Naive B cell (primary cell): ENCODE measurements at places on chromosomes 2 and 18. TPM values are rescaled to one million over a fixed set of nuclear protein-coding genes. Genes with fewer than 3 reads are reported as not detected.

Gene GAD1
- polyA plus RNA-seq, result not detected

Gene TMEM247
- not detected for polyA plus RNA-seq

Gene MC2R
- polyA plus RNA-seq, result not detected

Gene POU3F3
- not detected for polyA plus RNA-seq

Gene PRADC1
- 10.0 TPM for polyA plus RNA-seq

Gene ADD2
- polyA plus RNA-seq, result 1.9 TPM

Gene TRIM43
- polyA plus RNA-seq, result not detected

Gene ALKAL2
- not detected for polyA plus RNA-seq

Gene CMPK2
- 1.1 TPM for polyA plus RNA-seq

Gene DOK1
- polyA plus RNA-seq, result 31.7 TPM

Gene SERPINB13
- polyA plus RNA-seq, result not detected

Gene ASAP2
- not detected for polyA plus RNA-seq

Gene OR6B2
- not detected for polyA plus RNA-seq

Gene AQP12A
- polyA plus RNA-seq, result not detected

Gene DPYSL5
- not detected for polyA plus RNA-seq

Gene RPE
- polyA plus RNA-seq, result 21.1 TPM

Gene UPP2
- polyA plus RNA-seq, result not detected

Gene ATP9B
- 14.7 TPM for polyA plus RNA-seq

Gene SERPINB10
- not detected for polyA plus RNA-seq

Gene LGALSL
- polyA plus RNA-seq, result 1.3 TPM

Gene NETO1
- 17.6 TPM for polyA plus RNA-seq

Gene ASB18
- polyA plus RNA-seq, result not detected

Gene ECEL1
- not detected for polyA plus RNA-seq

Gene CD207
- not detected for polyA plus RNA-seq

Gene CNPPD1
- polyA plus RNA-seq, result 142 TPM

Gene PLEK
- 128 TPM for polyA plus RNA-seq

Gene CDKL4
- polyA plus RNA-seq, result not detected

Gene FTCDNL1
- polyA plus RNA-seq, result 1.0 TPM
